RWPE2 (cell line): ENCODE measurements at places on chromosomes 1 and 21.
A peak's percentile ranks its signal among the peaks of the same experiment; 100 is the strongest.

- DNase-seq = no peak
Observed at GRCh38 chr21:42538479-42539275, 25.0 kb downstream of the SLC37A1 start.

DNA sequence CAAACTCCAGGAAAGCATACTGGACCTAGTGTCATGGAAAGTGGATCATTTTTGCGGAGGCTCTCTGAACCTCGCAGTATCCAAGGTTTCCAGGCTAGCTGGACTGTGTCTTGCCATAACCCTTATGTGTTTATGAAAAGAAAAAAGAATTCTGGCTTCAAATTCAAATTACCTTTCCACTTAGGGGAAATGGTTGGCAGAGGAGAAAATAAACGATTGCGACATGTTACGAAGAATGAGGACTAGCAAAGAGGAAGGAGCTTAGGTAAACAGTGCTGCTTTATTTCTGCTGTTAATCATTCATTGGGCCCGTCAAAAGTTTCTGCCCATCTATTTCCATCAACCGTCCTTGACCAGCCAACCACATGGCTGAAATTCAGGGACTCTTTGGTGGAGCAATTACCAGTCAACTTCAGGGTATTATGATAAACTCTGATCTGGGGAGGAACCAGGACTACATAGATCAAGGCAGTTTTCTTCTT lies at the start of gene C4BPA:
TSS of gene C4BPA (plus strand) at position 342 of the 482 bp plus-strand sequence. CDS start 8,793 bp downstream, outside the sequence.
- no peak for DNase-seq

DNA sequence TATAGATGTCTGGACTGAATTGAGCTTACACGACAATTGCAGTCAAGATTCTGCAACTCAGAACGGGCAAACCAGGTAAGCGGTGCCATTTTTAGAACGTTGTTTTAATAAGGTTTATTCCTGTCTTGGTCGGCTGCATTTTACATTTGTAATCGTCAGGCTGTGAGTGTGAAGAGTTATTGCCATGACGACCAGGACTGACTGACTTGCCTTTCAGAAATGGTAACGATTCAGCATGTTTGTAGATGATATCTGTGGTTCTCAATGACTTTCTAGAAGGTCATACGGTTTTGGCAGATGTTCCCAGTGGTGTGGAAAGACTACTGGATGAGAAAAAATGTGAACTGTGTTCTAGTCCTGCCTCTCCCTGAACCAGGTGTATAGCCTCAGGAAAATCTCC lies 271.3 kb upstream of the B3GALT2 start:
- DNase-seq = no peak

DNA sequence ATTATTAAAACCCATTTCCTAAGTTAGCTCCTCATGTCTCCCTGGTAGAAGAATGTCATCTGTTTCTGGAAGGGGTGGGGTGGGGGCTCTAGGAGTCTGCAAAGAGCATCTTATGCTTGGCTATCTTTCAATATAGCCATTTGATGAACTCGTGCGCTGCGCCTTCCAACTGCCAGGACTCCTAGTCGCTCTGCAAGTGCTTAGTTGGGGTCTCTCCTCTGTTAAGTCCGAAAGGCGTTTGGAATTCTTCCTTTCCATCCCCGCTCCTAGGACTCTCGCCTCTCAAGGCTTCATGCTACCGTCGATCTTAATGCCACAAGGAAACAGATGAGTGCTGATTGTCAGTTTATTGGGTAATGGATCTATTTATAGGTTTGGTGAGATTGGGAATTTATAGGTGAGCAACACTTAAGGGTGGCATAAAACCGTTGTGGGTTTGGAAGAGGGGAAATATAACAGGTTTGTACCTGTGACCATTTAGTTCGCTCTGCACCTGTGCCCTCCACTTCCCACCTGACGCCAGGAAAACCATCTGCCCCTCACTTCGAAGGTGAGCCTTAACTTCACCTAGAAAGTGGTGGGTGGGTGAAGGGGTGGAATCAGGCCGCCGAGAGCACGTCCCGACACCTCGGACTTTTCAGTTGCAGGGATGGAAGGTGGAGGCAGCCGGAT lies 1.1 kb downstream of the KCNH1 start:
- DNase-seq = no peak

- DNase-seq = no peak
Observed at GRCh38 chr1:117652421-117652820, 46.6 kb downstream of the TENT5C start.

- no peak for DNase-seq
Observed at GRCh38 chr21:41582298-41582840, 74.4 kb upstream of the TMPRSS2 start.

DNA sequence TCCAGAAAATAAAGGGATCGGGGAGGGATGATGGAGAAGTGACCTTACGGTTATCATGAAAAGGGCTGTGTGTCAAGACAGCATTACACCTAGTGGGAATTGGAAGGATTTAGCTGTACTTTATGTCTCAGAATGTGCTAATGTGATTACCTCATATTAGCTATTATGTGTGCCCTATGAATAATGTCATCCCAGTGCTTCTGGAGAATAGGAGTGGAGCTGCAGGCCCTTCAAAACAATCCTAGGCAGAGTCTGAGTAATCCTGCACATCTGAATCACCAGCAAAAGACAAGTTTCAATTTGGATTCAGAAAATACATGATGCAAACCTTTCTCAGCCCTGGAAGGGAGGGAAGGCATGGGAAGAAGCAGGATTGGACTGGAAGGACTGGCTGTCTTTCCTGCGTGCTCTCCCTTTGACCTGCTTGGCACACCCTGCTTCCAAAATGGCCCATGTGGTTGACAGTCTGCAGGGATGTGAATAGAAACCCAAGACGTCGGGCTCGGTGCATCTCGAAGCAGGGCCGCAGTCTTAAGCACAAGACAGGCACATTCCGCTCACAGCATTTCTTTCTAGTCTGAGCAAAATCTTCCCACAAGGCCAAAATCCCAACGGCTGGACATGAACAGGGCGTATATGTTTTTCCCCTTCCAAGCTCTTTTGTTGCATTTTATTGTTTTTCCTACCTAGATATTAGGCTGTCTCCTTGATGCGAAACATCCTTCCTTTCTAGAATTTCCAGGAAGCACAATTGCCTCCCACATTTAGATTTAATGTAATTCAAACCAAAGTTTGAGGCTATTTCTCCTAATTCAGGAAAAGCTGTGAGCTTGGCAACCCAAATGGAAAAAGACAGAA lies 54.3 kb upstream of the TARBP1 start:
- DNase-seq = peak; percentile 66

DNA sequence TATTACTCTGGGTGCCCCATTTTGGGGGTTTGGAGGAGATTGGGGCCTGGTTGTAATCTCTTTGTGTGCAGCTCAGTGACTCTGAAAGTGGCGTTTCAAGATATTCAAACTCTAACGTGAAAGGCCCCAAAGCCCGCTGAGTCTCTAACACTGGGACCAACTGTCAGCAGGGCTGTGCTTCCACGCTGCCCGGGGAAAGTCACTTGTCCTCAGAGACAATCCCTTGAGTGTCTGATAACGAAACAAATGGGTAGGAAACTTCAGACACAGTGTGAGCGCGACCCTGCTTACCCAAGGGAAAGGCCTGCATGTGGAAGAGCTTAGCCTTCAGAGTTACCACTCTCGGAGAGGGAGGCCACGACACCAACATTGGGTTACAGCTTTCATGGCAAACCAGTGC lies 837 bp downstream of the UBASH3A start:
- DNase-seq = no peak

DNA sequence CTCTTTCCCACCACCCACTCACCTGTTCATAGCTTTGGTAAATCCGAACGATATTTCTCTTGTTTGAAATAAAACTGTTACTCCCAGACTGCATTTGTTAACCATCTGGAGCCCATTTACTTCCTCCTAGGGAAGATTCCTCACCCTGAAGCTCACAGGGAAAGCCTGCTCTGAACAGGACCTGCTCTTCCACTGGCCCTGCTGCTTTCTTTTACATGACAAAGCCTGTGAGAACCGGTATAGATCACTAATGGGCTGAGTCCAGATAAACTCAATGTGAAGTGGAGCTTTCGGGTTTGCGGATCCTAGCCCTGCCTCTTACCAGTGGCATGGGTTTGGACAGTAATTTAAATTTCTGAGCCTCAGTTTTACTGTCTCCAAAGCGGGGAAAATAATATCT lies 45.2 kb downstream of the FAM163A start:
- DNase-seq = no peak

GRCh38 chr1:89761901-89762300 lies 58.9 kb upstream of the LRRC8D start:
- no peak for DNase-seq

DNA sequence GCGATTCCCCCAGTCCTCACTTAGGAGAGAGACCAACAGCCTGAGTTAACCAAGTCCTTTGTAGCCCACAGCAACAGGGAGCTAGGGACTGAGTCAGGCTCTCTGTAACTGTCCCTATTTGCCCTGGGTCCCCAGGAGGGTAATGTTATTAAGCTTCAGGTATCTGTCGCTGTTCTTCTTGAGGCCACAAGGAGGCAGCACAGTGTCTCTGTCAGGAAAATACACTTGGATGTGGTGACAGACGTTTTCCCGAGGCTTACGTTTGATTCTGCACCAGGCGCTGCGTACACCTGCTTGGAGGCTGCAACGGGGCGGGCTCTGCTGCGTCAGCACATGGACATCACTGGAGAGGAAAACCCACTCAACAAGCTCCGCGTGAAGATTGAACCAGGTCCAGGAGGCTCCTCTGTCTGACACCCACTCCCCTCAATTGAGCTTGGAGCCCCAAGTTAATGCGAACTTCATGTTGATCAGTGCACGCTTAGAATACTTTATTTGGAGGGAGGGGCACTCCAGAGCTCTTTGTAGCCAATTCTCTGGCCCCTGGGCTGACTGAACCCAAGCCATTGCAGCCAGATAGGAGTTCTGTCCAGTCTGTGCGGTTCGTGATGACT lies 10.7 kb upstream of the ELF3 start:
- no peak for DNase-seq

GRCh38 chr1:183098317-183098716 lies 75.1 kb downstream of the LAMC1 start:
- DNase-seq = no peak

GRCh38 chr1:230052018-230052417 lies 15.0 kb upstream of the GALNT2 start:
- DNase-seq = no peak

DNA sequence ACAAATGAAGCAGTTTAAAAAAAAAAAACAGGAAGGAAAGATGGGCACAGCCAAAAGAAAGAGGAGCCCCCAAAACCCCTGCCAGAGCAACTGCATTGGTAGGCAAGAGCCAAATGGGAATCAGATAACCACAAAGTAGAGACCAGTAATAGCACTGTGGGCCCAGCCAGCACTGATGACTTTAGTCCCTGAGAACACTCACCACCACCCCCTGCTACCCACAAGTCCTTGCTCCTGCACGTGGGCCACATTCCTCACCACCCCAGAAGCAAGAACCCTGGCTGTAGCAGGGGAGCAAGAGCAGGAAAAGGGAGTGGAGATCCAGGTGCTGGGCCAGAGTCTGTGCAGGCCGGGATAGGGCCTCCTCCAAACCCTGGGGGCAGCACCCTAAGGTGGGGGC lies 86.1 kb downstream of the RRAGC start:
- DNase-seq = no peak

GRCh38 chr1:240538776-240539430 lies 73.1 kb downstream of the GREM2 start:
- DNase-seq = no peak

DNA sequence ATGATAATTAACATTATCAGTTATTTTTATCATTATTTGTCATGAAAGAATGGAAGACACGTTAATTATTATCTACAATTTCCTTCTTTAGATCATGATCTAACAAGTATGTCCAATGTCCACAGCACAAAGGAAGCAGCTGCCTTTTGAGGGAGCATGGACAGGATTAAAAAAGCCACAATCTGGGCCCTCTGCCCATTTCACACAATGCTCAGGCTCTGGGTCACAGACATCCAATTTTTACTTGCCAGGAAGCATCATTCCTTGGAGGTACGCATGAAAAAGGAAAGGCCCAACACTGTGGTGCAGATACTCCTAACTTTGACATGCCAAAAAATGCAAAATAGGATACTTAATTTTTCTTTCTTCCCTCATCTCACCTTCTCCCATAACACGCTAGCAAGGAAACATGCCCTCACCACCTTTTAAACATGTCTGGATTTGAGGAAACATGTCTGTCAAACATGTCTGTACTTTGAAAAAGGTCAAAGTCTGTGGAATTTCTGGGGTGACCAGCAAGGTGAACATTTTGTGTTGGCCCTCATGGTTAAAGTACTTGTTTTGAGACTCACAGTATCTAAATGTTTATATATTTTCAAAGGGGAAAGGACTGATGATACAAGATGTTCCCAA lies 40.0 kb downstream of the GADD45A start:
- no peak for DNase-seq

DNA sequence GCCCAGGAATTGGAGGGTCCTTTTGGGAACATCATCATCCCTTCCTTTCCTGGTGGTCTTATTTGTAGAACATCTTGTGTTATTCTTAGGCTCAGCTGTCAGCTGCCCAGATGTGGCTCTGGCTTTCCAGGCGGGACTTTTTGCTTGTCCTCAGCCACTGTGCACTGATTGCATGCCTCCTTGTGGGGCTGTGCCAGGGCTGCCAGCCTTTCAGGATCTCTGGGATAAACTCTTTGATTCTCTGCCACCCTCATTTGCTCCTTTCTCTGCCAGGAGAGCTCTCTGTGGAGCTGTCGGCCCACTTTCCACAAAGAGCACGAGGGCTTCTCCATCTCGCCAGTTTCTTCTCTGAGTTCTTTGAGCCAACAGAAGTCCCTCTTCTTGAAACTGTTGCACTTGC lies 63.1 kb downstream of the PTPRU start:
- no peak for DNase-seq

DNA sequence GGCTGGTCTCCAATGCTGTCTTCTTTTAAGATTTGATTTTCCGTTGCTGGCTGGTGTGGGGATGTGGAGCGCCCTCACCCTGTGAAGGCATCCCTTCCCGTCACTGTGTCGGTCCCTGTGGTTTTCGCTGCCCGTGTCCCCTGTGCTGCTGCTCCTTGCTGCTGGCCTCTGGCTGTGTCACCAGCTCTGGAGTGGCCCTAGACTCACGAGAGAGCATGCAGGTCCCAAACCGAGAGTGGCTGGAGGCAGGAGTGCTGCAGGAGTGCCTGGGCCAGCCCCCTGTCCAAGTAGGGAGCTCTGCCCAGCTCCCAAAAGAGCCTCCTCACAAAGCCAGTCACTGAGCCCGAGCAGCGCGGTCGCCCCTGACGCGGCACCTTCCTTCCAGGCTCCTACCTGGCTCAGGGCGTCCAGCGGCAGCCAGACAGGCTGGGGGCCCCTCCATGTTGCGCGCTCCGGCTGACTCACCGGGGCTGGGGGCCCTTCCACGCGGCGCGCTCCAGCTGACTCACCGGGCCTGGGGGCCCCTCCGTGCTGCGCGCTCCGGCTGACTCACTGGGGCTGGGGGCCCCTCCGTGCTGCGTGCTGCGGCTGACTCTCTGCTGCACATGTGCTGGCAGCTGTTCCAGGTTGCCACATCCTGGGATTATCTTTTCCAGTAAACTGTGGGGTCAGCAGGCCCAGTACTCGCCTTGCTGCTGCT lies 106.7 kb upstream of the COL6A1 start:
- DNase-seq = peak; percentile 93

GRCh38 chr1:22944346-22945055 lies 28.2 kb downstream of the LACTBL1 start:
- DNase-seq = no peak
